ENCODE measurements at places on chromosomes 11 and 22.
A peak's percentile ranks its signal among the peaks of the same experiment; 100 is the strongest.

DNA sequence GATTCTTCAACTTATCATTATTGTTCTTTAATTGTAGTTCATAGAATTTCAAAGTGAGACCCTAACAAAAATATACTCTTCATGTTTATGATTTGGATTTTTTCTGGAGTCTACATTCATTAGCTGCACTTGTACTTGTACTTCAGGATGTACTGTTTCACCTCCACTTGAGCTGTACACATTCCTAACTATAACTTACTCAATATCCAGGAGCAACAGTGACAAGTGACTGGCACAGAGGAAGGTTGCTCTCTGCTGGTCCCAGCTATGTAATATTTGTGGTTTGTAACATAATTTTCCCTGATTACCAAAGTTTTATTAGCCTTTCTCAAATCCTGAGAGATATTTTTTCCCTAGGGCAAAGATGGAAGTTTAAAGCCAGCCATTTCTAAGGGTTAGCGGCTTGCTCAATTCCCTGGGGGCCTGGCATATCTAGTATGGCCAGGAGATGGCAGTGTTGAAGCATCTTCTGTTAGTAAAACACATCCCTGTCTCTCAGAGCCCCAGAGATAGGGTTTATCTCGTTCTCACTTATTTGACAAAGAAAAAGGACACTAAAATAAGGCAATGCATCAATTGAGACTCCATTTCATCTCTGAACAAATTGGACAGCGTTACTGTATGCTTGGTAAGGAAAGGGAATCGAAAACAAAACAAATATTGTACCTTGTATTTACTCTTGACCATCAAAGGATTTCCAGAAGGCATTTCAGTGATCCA, 14.2 kb downstream of the OR52A5 start:
- DNase-seq: peak; percentile 20

DNA sequence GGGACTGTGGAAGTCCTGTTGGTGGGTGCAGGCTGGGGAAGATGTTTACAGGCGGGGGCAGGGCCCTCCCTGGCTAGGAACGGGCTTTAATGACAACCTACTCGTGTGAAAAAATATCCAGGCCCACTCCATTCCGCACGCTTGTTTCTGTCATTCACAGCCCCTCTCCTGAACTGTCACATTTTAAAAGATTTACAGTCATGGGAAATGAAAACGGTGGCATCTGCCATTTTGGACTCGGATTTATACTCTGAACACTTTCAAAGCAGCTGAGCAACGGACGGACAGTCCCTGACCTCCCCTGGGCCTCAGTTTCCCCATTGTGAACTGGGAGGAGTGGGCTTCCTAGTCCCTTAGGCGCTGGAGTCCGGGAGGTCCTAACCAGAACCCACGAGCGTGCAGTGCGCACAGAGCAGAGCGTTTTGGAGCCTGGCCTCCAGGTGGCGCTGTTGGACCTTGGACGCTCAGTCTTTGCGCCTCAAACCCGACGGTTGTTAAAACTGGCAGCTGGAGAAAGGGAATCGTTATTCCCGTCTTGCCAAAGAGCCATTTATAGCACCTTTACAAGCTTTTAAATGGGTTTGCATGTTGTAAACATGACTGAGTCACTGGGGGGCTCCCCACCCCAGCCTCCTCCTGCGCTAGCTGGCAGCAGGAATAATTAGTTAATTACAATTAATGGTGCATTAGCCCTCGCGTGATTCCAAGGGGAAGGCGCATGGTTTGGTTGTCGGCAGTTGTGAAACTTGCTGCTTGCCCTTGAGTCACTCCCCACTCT, 75.3 kb downstream of the FBLN1 start:
- peak; percentile 60 for DNase-seq

GRCh38 chr22:31954535-31955523, 10.5 kb downstream of the YWHAH start:
- DNase-seq: no peak

DNA sequence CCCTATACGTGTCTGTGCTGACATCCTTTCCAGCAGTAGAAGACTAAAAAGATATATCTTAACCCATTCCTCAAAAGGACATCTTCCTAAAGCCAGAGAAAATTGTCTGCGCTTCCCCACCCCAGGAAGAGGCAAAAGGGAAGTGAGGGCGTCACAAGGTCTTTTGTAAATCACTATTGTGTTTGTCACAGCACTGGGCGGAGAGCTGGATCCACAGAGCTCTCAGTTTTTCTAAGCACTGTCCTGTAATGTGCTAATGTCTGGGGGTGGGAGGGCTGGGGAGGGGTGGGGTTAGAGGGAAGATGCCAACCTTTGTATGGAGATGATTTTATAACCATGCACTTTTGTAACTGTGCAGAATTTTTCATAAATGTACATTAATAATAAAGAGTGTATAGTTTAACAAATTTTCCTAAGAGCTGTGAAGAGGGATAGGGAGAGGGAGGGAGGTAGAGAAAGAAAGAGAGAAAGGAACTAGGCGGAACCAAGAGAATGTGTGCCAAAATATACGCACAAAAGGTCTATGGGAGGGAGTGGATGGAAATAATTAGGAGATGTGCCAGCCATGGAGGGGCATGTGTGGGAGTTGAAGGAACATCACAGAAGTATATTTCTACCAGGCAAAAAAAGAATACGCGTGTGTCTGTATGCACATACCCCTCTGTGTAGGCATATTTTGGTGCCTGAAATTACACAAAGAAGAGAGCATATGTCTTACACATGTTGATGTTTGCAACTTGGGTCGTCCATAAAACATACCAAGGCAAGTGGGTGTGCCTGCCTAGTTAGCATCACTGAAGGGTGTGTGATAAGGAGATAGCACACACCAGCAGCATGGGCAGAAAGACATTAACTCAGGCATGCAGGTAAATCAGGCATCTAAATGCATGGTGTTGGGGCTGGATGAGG, 9.8 kb downstream of the LRRC55 start:
- no peak for DNase-seq

DNA sequence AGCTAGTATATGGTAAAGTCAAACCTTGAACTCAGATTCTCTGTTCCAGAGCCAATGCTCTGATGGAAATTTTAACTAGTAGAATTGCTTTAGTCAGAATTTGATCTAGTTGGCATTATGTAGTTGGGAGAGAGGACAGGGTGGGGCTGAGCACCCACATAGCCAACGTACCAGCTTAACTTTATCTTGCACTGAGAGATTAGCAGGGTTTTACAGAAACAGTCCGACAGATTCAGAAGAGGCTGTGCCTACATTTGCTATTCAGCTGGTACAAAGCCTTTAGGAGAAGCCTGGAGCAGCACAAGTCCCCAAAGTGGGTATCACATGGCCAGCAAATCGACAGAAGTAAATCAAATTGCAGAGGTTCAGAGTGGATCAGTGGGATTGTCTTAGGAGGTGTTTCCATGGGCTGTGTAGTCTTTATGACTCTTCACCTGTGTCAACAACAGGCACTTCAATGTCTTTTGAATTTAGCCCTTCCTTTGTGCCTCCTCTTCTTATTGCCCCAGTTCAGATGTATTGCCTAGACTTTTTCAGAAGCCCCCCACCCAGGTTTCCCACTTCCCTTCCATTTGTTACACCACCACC, 7.3 kb upstream of the CSRP3 start:
- DNase-seq: no peak

GRCh38 chr22:24834845-24835570, 29.0 kb downstream of the SGSM1 start:
- no peak for DNase-seq

DNA sequence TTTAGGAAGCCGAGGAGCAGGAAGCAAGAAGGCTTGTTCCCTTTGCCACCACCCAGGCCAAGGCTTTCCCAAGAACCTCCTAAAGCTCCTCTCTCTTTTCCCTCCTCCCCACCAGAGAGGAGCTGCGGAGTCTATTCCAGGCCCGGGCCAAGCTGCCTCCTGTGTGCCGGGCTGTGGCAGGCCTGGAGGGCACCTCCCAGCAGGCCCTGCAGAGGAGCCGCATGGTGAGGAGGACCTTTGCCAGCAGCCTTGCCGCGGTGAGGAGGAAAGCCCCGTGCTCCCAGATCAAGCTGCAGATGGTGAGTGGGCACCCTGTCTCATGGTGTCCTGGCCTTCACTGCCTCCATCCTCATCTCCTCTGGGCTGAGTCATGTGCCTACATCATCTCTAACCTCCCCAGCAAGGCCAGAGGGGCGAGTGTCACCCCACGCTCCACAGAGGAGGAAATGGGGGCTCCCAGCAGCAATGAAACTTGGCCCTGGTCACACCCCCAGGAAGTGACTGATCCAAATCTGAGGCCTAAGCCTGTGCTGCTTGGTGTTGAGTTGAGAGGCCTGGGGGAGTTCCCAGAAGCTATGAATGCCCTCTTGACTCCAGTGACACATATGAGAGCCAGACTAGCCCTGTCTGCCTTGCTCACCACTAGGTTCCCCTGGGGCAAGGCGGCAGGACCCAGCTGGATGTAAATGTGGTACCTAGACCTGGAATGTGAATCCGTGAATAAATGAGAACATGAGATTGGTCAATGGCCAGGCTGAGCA, 104.2 kb downstream of the MYO18B start:
- no peak for DNase-seq

GRCh38 chr11:6646071-6646470, 9.5 kb downstream of the DCHS1 start:
- DNase-seq: no peak
